ENCODE measurements at places on chromosomes 11 and 22.

DNA sequence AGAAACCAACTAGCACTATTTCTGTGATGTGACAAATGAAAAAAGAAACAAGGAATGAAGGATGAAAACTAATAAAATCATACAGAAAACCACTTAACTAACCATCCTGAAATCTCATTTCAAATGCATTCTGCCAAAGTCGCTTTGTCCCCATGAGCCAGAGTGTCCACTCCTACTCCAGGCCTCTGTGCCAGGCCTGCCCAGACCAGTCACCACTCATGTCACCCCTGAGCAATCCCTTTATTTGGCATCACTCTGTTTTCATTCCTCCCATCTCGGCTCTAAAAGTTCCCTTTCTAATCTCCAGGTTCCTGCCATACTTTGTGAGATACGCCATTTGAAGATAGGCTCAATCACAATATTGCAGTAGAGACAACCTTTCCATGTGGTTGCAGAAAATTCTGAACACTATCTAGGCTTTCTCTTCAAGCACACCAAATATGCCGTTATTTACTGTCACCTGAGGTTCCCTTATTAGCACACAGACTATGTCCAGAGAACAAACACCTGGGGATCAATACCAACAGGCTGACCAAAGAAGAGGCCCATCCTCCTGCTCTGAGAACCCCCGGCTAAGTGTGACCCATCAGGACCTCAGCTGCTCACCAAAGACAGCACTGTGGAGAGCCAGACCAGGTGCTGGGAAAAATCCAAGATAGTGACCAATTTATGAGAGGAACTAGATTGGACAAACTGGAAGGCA, 202.4 kb downstream of the LARGE1 start:
- DNase-seq: no peak

- no peak for DNase-seq
Observed at GRCh38 chr11:25794804-25795203, 537.1 kb upstream of the ANO3 start.

- DNase-seq: no peak
Observed at GRCh38 chr11:35641171-35641897, 21.2 kb upstream of the TRIM44 start.

DNA sequence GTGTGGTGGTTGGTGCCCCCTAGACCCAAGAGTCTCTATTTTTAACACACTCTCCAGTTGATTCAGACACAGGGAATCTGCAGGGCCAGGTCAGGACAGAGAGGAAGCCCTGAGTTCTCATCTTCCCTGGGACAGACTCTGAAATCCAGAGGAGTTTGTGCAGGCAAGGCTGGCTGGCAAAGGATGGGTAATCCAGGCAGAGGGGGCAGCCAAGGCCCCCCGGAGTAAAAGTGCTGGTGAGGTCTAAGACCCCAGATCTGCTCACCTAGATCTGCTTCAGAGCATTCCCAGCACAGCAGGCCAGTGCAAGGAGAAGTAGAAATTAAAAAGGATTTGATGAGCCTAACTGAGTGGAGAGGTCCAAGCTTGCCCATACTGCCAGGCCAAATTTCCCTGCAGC, 40.6 kb upstream of the MN1 start:
- no peak for DNase-seq

DNA sequence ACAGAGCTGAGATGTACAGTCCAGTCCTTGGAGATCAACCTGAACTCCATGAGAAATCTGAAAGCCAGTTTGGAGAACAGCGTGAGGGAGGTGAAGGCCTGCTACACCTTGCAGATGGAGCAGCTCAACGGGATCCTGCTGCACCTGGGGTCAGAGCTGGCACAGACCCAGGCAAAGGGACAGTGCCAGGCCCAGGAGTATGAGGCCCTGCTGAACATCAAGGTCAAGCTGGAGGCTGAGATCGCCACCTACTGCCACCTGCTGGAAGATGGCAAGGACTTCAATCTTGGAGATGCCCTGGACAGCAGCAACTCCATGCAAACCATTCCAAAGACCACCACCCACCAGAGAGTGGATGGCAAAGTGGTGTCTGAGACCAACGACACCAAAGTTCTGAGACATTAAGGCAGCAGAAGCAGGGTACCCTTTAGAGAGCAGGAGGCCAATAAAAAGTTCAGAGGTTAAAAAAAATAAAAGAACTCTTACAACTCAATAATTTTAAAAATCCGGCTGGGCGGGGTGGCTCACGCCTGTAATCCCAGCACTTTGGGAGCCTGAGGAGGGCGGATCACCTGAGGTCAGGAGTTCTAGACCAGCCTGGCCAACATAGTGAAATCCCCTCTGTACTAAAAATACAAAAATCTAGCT, 69.9 kb upstream of the RTL6 start:
- peak; percentile 22 for DNase-seq

DNA sequence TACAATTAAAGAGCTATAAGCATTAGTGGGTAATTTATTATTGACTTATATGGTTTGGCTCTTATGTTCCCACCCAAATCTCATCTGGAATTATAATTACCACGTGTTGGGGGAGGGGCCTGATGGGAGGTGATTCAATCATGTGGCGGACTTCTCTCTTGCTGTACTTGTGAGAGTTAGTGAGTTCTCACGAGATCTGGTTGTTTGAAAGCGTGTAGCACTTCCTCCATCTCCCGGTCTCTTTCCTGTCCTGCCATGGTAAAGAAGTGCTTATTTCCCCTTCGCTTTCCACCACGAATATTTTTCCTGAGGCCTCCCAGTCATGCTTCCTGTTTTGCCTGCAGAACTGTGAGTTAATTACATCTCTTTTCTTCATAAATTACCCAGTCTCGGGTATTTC, 28.1 kb upstream of the CHORDC1 start:
- no peak for DNase-seq

- DNase-seq: no peak
Observed at GRCh38 chr11:109784536-109784935, 308.7 kb upstream of the ZC3H12C start.

- DNase-seq: peak; percentile 81
Observed at GRCh38 chr11:64185175-64185692, 737 bp upstream of the STIP1 start.

DNA sequence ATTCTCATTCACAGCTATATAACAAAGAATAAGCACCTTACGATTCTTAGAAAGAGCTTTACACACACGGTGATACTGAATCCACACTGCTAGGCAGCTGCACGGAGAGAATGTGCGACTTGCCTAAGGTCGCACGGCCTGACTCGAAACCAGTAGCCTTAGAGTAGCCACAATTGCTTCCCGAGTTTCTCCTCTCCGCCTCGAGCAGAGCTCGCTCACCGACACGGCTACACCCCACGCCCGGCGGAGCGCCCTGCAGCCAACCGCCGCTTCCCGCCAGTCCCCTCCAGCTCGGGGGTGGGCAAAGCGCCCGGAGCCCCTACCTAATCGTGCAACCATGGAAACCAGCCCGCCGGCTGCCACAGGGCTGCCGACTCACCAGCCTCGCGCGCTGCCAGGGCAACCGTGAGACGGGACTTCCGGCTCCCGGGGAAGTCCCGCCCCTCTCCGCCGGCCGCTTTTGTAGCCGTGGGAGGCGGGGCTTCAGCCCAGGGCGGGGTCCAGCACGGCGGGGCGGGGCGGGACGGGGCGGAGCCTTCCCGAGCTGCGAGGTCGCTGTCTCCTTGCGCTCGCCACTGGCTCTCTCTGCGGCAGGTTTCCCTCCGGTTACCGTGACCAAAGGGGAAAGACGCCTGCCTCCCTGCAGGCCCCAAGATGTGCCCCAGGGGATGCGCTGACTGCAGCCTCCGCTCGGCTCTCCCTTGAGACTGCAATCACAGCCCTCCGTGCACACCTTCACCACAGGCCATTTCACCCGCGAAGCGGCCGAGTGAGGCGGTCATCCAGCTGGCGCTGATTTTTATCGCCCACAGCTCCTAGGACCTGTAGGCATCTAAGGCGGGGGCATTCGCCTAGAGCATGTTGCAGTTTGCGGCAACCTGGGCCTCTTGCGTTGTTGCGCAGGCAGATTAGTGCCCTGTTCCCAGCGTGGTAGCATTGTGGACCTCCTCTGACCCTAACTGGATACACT, 1.1 kb downstream of the BSCL2 start:
- DNase-seq: peak; percentile 92

- DNase-seq: no peak
Observed at GRCh38 chr11:65672180-65672860, 9.6 kb upstream of the RELA start.

- no peak for DNase-seq
Observed at GRCh38 chr22:33513388-33514338, 406.6 kb downstream of the LARGE1 start.

DNA sequence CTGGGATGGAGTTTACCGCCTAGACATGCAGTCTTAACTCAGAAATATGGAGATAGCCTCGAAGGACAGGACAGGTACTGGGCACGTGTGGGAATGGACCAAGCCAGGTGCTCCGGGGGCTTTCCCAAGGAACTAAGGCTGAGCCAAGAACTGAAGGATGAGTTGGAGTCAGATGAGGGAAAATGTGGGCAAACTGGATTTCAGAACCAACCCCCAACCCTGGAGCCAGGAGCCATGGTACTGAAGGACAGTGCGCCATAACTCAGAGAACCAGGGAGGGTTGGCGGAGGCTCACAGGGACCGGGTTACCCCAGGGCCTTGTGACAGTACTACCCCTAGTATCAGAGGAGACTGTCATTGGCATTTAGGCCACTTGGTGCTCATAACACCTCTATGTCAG, 2.5 kb upstream of the MIF start:
- DNase-seq: no peak

DNA sequence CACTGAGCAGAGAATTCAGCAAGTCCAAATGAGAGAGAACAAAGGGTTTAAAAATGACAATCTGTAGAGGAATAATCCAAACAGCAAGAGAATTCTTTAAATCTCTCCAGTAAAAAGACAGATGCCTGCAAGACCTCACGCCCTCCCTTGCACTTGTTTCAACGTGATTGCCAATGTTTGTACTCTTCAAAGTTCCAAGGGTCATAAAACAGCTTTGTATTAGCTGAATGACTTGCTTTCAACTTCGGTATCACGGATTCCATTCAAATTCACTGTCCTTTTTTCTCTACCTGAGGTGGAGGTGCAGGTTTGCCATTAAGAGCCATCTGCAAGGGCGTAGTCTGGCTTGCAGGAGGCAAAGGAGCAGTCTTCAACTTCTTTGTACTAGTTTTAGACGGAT, 41.1 kb upstream of the CHRNA10 start:
- no peak for DNase-seq

- no peak for DNase-seq
Observed at GRCh38 chr22:35299217-35299672, 449 bp upstream of the TOM1 start.

- DNase-seq: peak; percentile 90
Observed at GRCh38 chr11:23278121-23278520, 417.8 kb upstream of the CCDC179 start.

DNA sequence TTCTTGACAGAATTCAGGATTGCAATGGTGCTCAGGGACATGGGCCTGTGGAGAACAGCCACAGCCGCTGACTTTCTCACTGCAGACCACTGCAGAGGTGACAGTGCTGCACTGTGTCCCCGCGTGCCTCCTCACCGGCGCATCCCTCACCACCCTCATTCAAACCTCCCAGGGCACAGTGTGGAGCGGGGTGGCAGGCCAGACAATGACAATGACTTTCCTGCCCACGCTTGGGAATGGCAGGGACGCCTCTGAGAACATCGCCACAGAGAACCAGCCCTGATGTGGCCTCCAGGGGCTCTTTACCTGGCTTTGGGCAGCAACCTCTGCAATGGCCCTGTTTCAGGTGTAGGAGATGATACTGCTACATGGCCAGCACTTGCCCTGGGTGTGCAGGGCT, 65.7 kb downstream of the NCAPD3 start:
- DNase-seq: no peak

- no peak for DNase-seq
Observed at GRCh38 chr11:5252192-5252918, 2.2 kb downstream of the HBG2 start.

GRCh38 chr11:61598886-61599868, 18.3 kb upstream of the SYT7 start:
- peak; percentile 38 for DNase-seq

- no peak for DNase-seq
Observed at GRCh38 chr11:37978647-37979046, 1380.6 kb upstream of the RAG2 start.

- no peak for DNase-seq
Observed at GRCh38 chr11:34037016-34037415, 14.5 kb upstream of the CAPRIN1 start.

DNA sequence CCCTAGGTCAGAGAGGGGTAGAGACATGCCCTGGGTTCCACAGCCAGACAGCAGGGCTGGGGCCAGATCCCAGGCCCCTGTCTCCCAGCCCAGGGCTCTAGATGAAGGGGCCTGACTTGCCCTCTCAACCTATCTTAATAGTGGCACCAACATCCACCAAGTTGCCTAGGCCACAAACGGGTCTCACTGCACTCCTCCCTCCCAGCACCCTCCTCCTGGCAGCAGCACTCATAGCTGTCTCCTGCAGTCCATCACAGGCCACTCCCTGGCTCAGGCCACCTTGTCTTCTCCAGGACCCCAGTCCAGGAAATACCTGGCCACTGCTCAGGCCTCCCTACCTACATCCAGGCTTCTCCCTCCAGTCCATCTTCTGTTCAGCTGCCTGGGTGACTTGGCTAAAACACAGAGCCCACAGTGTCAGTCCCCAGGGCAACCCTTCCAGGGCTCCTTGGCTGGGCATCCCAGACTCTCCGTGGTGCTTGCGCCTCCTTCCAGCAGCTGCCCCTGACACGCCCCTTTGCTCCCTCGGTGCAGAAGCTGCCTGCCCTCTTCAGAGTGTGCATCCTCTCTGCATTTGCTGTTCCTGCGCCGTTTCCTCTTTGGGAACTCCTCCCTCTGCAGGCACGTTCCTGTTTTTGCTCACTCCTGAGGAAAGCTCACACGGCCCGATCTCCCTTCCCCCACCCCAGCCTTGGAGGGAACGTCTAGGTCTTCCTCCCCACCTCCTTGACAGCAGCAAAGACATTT, 40.5 kb downstream of the LRRC32 start:
- DNase-seq: peak; percentile 49

DNA sequence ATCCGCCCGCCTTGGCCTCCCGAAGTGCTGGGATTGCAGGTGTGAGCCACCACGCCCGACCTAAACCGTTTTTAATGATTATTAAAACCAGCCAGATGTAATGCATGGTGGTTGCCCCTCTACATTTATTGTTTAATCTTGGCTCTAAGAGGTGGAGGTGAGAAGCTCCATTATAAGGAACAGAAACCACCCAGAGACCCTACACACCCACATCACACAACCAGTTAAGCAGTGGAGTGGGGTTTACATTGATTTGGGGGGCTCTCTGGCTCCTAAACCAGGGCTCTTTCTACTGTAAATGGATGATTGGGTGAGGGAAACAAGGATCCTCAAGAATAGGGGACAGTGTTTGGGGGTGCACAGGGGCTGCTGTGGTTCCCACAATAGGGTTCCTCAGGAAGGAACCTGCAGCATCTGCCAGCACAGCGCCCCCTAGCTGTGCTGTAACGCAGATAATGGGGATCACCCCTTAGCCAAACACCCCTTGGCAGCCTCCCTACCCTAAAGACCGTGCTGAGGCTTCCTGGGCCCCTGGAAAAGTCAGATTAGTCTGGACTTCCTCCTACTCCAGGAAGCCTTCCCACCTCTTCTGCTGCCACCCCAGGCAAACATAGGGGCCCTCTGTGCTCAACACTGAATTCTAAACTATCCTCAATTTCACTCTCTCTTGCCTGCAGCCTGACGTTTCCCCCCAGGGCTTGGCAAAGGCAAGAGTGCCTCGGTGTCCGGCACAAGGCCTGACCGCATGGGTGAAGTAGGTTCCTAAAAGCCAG, 2.4 kb downstream of the MPST start:
- DNase-seq: peak; percentile 47

GRCh38 chr11:132821014-132821413, 711.3 kb downstream of the OPCML start:
- DNase-seq: no peak

Measured in HCEC 1CT (cell line).